ENCODE measurements at places on chromosomes 7 and 10. TPM values are rescaled to one million over a fixed set of nuclear protein-coding genes. Genes with fewer than 3 reads are reported as not detected.

Gene ZNF273
- total RNA-seq, result 15.0 TPM

Gene TACR2
- total RNA-seq, result not detected

Gene SPDYE1
- not detected for total RNA-seq

Gene EGR2
- total RNA-seq, result 76.7 TPM

Gene CCDC3
- total RNA-seq, result 5.0 TPM

Gene FKBP6
- total RNA-seq, result not detected

Gene WBP1L
- 19.6 TPM for total RNA-seq

Gene GIMAP8
- total RNA-seq, result 13.1 TPM

Gene AQP1
- total RNA-seq, result 0.60 TPM

Gene CTBP2
- total RNA-seq, result 0.72 TPM

Gene PPP3CB
- total RNA-seq, result 45.7 TPM

Gene HKDC1
- 1.6 TPM for total RNA-seq

Gene DDX50
- total RNA-seq, result 61.8 TPM

Gene GHRHR
- total RNA-seq, result not detected

Gene MYO3A
- total RNA-seq, result not detected

Gene BTBD16
- total RNA-seq, result not detected

Gene COL13A1
- not detected for total RNA-seq

Gene PDE6C
- not detected for total RNA-seq

Gene AGR2
- not detected for total RNA-seq

Gene LRRC4
- 0.53 TPM for total RNA-seq
